ENCODE measurements at places on chromosomes 6 and 20. TPM values are rescaled to one million over a fixed set of nuclear protein-coding genes. Genes with fewer than 3 reads are reported as not detected.

- DNase-seq: peak; percentile 96
Measured at GRCh38 chr20:5844063-5844681, 94.0 kb downstream of the SHLD1 start.

DNA sequence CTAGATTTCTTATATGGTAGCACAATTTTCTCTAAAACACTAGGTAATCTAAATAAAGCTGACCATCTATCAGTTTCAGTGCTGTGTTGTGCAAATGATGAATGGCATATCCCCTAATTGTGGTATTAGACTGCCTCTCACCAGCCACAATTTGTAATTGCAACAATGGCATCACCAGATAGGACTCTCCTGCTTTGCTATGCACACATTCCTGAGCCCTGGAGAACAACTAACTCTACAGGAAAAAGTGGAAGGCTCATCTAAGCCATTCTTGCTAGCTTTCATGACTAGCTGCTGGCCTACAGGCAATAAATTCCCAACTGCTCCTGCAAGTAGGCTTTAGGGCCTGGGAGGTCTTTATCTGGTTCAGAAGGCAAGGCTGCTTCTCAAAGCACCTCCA is 974.1 kb downstream of the EYS start:
- DNase-seq: no peak

GRCh38 chr20:4511776-4512175 is 209.9 kb upstream of the PRND start:
- no peak for DNase-seq

GRCh38 chr6:107075951-107076381 is 39.3 kb downstream of the BEND3 start:
- DNase-seq: peak; percentile 71

DNA sequence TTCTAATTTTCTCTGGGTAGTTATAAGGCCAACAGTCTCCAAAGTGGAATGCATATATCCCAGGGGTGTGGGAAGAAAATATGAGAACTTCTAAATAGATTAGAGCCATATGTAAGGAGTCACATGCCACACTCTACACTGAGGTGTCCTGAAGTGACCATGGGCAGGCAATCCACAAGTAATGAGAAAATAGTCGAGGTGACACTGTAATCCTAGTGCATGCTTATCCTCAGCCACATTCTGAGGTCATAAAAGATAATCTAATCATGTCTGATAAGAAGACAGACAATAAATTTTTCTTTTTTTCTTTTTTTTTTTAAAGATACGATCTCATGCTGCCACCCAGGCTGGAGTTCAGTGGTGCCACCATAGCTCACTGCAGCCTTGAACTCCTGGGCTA is 62.2 kb downstream of the CD164 start:
- no peak for DNase-seq

DNA sequence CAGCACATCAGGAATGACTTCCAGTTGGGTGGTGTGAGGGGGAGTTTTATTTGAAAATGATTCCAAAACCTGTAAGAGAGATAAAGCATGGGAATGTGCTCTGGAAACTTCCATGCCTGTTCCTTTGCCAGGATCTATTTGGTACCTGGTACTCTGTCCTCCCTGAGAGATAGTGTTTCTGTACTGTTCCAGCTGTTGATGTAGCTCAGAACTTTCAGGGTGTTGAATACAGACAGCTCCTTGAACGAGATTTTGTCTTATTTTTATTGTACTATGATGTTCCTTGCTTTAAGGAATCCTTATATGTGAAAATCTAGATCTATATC is 148.7 kb upstream of the RIPOR2 start:
- no peak for DNase-seq

DNA sequence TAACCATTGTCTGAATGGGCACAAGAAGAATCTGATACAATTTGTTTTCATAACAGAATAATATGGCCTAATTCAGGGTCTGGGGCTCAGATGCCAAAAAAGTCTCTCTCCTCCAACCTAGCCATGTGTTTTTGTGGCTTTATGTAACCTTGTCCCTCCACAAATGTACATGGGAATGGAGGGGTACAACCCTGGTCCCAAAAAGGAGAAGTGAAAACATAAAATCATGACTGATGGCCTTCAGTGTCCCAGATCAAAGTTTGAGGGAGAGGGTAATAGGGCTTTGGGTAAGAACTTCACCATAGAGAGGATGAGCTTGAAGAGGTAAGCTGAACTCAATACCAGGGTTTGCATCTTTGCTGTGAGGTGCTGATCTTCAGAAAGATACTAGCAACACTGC is 136.3 kb upstream of the BACH2 start:
- no peak for DNase-seq

- no peak for DNase-seq
Measured at GRCh38 chr6:10395171-10395703, 19.6 kb downstream of the TFAP2A start.

GRCh38 chr20:23023621-23024177 is 11.4 kb upstream of the SSTR4 start:
- DNase-seq: no peak

DNA sequence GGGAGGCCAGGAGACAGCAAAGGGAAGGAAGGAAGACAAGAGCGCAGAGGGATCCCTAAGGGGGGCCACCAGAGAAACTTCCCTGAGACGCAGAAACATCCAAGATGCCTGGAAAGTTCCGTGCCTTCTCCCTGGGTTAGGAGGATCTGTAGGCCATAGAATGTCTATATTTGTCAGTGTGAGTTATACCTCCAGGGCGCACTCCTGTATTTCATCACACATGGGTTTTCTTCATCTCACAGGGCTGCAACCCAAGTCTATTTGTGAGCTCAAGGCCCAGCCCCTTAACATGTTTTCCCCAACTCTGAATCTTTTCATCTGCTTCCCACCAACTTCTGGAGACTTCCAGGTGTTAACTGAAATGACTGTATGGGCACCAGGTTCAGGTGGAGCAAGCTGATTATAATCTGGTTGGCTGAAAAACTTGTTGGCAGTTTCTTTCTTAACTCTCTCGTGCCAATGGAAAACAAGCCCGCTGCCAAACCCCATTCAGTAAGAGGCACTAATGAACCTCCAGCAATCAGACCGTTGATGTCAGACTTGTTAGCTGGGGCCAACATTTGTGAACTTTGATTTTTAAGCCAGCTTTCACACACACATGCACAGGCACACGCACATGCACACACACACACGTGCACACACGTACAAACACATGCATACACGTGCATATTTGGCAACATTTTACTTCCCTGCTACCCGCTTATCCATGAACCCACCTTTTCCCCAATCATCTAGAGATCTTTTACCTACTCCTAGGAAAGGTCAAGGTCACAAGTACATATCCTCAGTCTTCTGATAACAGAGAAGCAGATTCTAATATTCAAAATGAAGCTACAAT is 247.5 kb upstream of the GMDS start:
- no peak for DNase-seq

DNA sequence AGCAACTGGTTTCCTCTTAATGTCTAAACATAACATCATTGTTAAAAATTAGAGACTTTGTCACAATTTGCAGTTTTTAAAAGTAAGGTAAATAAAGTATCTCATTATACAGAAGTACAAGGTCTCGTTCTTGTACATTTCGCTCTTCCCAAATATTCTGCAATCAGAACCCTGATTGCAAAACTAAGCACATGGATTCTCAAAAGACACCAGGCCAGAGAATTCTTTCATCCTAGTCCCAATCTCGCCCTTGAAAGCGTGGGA is 355 bp upstream of the AKAP7 start:
- no peak for DNase-seq

DNA sequence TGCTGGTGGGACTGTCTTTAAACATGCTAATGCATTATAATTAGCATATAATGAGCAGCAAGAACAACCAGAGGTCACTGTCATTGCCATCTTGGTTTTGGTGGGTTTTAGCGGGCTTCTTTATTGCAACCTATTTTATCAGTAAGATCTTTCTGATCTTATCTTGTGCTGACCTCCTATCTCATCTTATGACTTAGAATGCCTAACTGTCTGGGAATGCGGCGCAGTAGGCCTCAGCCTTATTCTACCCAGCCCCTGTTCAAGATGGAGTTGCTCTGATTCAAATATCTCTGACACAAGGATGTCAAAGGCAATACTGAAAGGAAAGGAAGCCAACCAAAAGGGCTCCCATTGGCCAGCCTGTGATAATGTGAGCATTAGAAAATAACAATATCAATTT is 29.8 kb upstream of the SEC63 start:
- no peak for DNase-seq

DNA sequence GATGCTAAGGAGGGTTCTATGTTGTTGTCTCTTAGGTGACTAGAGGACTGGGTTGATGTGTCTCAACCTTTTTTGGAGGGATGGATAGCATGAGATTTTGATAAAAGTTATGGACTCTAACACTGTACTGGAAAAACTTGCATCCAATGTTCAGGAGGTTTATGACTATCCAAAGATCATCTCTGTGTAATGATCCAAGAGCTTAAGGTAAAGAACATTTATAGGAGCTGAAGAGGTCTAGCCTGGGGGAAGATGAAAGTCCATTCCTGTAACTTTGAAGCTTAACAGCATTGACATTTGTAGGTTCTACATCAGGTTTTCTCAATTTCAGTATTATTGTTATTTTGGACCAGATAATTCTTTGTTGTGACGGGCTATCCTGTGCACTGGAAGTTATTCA is 48.9 kb downstream of the ESF1 start:
- no peak for DNase-seq

DNA sequence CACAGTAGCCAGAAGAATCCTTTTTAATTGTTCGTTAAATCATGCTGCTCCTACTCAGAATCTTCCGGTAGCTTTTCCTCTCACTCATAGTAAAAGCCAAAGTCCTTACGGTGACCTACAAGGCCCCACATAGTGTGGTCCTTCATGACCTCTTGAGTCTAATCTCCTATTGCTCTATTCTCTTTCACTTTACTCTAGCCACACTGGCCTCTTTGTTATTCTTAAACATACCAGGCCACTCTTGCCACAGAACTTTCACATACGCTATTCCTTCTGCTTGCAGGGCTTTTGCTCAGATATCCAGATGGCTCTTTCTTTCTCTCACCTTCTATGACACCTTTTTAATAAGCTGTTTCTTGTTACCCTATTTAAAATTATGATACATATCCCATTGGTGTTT is 25.7 kb downstream of the ZNF391 start:
- DNase-seq: no peak

GRCh38 chr6:28343898-28344677 is 5.7 kb upstream of the ZKSCAN3 start:
- no peak for DNase-seq

DNA sequence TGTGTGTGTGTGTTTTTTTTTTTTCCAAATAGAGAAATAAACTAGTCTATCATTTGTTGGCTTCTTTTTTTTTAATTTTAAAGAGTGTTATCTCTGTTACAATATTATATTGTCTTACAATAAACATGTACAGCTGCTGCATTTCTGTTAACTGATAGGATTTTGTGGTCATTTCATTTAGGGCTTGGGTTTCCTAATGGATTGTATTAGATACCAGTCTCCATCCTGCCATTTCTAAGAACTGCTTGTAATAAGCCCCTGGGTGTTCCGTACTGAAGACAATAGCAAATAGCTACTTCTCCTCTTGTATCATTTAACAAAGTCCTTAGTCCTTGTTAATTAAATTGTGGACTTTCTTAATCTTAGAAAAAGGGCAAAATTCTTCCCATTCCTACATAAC is 45.7 kb downstream of the SOBP start:
- DNase-seq: no peak

GRCh38 chr6:17292600-17293133 is 11.5 kb downstream of the RBM24 start:
- DNase-seq: no peak

GRCh38 chr6:57017841-57018240 is 28.7 kb upstream of the KIAA1586 start:
- peak; percentile 7 for DNase-seq

DNA sequence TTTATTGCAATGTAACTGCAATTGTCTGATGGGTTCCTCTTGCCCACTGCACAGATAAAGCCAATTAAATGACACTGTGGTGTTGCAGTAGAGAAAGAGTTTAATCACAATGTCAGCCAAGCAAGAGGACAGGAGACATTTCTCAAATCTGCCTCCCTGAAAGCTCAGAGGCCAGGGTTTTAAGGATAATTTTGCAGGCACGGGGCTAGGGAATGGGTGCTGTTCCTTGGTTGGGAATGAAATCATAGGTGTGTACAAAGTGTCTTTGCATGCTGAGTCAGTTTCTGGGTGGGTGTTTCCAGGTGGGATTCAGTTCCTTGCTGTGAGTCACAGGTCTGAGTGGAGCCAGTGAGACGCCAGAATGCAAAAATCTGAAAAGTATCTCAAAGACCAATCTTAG is 271.4 kb downstream of the DOK5 start:
- DNase-seq: no peak

DNA sequence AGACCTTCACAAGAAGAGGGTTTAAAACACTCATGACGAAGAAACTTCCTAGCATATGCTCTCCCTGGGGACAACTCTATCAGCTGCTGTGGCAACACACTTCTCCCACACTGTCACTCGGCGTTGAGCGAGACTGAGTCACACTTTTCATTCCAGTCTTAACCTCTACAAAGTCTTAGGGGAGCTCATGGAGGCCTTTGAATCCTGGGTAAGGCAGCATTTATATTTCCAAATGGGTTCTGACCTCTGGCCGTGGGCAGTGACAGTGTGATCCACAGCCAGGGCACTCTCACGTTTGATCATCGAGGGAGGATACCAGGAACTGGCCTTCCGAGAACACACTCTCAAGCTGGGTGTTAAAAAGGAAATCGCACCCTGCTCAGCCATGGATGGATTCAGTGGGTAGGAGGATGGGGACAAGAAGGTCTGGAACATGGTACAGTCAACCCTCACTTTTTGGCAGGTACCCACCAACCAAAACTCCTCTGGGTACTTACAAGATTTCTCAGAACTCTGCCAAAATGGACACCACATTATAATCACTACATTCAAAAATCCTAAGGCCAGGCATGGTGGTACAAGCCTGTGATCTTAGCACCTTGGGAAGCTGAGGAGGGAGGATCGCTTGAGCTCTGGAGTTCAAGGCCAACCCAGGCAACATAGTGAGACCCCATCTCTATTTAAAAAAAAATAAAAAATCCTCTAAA is 19.6 kb downstream of the RRBP1 start:
- peak; percentile 99 for DNase-seq

GRCh38 chr20:33490023-33490933 is at the start of gene CBFA2T2:
CBFA2T2 (plus strand) TSS chr20:33490096; CDS start chr20:33490268, 172 bp downstream.
- DNase-seq: peak; percentile 50

- no peak for DNase-seq
Measured at GRCh38 chr6:168699631-168700295, 258.8 kb downstream of the SMOC2 start.

- DNase-seq: no peak
Measured at GRCh38 chr20:62820208-62820961, 3.5 kb downstream of the COL9A3 start.

GRCh38 chr20:58001946-58002345 is 226.5 kb downstream of the ANKRD60 start:
- no peak for DNase-seq

MEP1A gene
- not detected for total RNA-seq

CD83 gene
- 0.57 TPM for total RNA-seq

UBD gene
- total RNA-seq: not detected

PTGIS gene
- 0.92 TPM for total RNA-seq

OGFR gene
- 69.7 TPM for total RNA-seq

GATA5 gene
- total RNA-seq: not detected

OPRL1 gene
- 1.2 TPM for total RNA-seq

AHCY gene
- 141 TPM for total RNA-seq

MAS1 gene
- not detected for total RNA-seq

CCHCR1 gene
- 46.7 TPM for total RNA-seq

NHLRC1 gene
- 1.5 TPM for total RNA-seq

GLP1R gene
- not detected for total RNA-seq

Data from LHCN-M2 (cell line).